Hematopoietic multipotent progenitor cell (in vitro differentiated cells): ENCODE measurements at places on chromosomes 6 and 20.

- DNase-seq, result no peak
Measured at GRCh38 chr6:90385759-90386313, 89.2 kb upstream of the BACH2 start.

- DNase-seq, result no peak
Measured at GRCh38 chr6:28809947-28810658, 113.7 kb downstream of the TRIM27 start.

GRCh38 chr20:64031822-64032314 lies 4.1 kb upstream of the C20orf204 start:
- DNase-seq, result no peak

DNA sequence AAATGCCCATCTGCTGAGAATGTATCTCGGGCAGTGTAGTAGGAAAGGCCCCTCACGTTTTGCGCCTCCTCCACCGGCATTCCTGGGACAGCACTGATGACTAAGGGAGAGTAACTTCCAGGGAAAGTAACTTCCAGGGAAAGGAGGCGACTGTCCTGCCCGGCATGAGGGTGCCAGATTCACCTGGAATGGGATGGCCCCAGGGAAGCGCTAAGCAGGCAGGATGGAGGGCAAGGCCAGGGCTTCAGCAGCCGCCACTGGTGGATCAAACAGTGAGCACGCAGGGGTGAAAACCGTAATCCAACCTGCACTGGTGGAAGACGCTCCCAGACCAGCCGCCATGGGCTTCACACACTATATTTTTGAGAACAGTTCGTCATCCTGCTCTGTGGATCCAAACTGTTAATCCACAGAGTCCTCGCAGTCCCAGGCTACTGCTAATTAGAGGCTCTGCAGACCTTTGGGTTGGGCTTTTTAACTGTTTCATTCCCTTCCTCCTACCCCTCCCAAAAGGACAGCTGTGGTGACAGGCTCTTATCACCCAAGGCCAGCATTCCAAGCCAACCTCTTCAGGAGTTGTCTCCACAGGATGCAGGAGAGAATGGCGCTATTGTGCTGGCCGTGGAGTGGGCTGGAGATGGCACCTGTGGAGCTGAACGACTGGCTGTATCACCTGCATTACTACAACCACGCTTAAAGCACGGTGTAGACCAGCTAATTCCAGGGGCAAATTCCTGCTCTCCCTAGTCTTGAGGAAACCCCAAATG lies 178.9 kb downstream of the DLL1 start:
- DNase-seq, result no peak

DNA sequence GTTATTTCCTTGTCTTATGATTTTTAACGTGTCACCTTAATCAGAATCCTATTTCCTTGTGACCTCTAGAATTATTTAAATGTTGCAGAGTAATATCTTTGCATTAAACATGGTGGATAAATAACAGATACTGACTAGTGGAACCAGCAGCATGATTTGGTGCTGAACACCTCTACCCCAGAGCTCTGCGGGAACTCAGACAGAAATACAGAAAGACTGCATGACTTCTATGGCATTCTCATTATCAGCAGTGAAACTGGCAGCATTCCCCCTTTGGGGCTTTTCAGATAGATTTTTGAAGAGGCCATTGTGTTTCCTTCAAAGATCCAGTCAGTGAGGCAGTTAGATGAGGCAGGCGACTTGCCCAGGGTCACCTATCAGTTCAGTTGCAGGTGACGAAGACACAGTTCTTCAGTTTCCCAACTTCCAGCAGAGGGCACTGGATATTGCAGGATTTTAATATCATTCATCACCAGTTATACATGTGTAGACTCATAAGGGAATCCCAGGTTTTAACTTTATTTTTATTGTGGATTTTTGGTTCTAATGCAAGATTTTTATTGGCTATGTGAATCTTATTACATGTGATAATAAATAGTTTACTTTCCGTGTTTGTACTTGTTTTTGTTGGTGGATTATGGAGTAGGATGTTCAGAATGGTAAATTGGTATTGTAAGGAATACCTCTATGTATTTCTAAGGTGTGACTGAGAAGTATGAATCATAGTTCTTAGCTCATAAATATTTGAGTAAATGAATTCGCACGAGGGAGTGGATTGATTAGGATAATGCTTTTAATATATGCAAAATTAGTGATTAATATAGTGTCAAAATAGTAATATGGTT lies 81.3 kb downstream of the AFDN start:
- DNase-seq, result peak; percentile 18

DNA sequence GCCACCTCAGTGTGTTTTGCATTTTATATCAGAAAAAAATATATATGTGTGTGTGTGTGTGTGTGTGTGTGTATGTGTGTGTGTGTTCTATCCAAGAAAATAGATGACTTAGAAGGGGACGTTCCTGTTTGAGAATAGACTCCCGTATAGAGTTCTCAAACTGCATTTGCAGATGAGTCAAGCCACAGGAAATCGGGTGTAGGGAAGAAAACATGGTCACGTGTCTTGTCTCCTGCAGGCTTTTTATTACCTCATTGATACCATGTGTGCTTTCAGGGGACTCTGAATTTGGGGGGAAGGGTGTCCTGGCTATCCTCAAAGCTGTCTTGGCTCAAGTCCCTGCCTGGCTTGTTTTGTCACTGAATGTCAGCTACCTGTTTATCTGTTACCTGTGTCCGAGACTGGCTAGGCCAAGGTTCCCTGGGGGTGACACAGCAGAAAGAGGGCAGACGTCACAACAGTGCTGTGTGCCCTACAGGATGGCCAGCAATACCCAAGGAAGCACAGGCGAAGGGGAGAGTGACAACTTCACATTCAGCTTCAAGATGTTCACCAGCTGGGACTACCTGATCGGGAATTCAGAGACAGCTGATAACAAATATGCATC lies 55.7 kb upstream of the NOP56 start:
- DNase-seq, result no peak

DNA sequence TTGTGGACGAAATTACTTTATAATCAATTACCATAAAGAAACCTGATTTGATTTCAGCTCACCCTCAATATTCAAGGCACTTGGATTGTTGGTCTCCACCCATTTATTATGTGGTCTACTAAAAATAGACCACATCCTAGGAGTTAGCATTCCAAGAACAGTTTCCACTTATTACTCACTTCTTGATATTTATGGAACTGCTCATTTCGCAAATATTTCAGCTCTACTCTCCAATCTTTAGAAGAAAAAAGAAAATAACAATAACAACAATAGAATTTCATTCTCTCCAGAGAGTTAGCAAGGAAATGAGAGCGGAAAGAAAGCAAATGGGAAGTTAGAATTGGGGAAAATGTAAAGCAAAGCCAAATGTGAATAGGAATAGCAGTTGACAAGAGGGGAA lies 26.2 kb upstream of the HDAC2 start:
- DNase-seq, result no peak
